ENCODE measurements at places on chromosomes 12 and 14. TPM values are rescaled to one million over a fixed set of nuclear protein-coding genes. Genes with fewer than 3 reads are reported as not detected.

GRCh38 chr14:86652526-86652925 lies 1122.6 kb downstream of the FLRT2 start:
- H3K27me3 ChIP-seq: no peaks in the 10 kb centered on the region
- no peak overlapping the region for H3K4me3 ChIP-seq
- DNase-seq: peak; percentile 53
- H3K27ac ChIP-seq: no peak overlapping the region

GRCh38 chr12:107654873-107655272 lies 30.7 kb upstream of the PWP1 start:
- no peaks in the 10 kb centered on the region for H3K27me3 ChIP-seq
- H3K27ac ChIP-seq: no peak overlapping the region
- no peaks in the 10 kb centered on the region for H3K4me1 ChIP-seq
- no peaks in the 10 kb centered on the region for H3K36me3 ChIP-seq
- DNase-seq: no peak

FITM1 gene
- total RNA-seq: not detected

DNA sequence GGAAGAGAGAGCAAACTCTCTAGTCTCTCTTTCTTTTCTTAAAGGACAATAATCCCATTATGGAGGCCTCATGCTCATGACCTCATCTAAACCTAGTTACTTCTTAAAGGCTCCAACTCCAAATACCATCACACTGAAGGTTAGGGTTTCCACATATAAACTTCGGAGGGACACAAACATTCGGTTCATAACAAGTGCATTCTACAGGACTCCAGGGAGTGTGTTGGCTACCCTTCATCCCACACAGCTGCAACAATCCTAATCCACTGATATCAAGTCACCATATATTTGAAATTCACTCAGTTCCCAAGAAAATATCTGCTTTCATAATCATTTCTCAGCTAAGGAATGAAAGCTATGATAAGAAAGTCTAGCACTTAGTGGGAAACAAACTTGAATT lies 265.9 kb upstream of the PLEKHG7 start:
- H3K27ac ChIP-seq: no peak overlapping the region
- no peaks in the 10 kb centered on the region for H3K4me1 ChIP-seq
- H3K36me3 ChIP-seq: no peaks in the 10 kb centered on the region

NXPH4 gene
- 0.56 TPM for total RNA-seq

KIF26A gene
- total RNA-seq: not detected

- no peak overlapping the region for H3K27ac ChIP-seq
- no peak for DNase-seq
- no peaks in the 10 kb centered on the region for H3K36me3 ChIP-seq
- H3K4me1 ChIP-seq: no peaks in the 10 kb centered on the region
- no peak overlapping the region for H3K4me3 ChIP-seq
Measured at GRCh38 chr12:104734541-104735095, 223.5 kb downstream of the SLC41A2 start.

Data from IMR-90 (cell line).